ENCODE measurements at places on chromosomes 12 and 14.

GRCh38 chr12:84502180-84502860 lies 410.3 kb downstream of the SLC6A15 start:
- no peak for DNase-seq

DNA sequence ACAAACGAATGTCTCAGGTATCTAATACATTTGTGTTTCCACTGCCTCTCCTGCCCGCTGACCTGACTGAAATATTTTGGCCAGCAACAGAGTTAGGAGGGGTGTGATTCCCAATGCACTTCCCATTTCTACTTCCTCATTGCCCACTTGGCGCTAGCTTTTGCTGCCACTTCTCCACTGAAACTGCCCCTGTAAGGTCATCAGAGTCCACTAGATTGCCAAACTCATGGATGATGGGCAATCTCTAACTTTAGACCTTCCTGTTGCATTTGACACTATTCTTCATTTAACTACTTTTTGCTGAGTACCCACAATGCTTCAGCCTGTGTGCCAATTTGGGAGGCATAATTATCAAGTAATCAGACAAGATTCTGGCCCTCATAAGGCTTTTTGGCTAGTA lies 40.8 kb downstream of the GPR65 start:
- DNase-seq, result no peak

DNA sequence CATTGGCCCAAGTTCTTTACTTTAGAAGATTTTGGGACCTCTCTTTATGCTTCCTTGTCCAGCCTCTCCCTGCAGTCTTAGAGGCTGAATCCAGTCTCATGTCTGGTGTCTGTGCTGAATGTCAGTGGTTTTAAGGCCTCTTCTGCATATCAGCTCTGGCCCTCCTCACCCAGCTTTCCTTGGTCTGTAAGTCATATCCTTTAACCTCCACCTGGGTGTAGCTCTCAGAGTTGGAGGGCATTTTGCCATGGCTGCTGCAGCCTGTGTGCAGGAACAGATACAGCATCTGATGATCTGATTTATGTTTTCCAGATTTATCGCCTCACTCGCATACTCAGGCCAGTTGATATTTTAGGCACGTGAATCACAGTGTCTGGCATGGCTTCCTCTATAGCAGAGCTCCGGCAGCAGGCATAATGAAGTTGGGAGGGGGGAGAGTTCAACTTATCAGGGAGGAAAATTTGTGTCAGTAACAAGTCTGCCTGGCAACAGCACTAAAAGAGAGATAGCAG lies 335.0 kb downstream of the PCNX1 start:
- DNase-seq, result no peak

DNA sequence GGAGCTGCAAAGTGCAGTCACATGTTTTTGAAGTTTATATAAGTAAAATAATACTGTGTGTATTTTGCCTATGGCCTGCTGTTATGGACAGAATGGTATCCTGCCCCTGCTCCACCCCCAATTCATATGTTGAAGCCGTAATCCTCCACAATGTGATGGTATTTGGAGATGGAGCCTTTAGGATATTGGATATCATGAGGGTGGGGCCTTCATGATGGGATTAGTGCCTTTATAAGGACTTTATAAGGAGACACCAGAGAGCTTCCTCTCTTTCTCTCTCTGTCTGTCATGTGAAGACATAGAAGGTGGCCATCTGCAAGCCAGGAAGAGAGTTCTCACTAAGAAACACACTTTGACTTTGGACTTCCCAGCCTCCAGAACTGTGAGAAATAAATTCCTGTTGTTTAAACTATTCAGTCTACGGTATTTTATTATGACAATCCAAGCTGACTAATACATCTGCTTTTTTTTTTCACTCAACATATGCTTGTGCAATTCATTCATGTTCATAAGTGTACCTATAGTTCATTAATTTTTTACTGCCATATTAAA lies 3.1 kb upstream of the CHPT1 start:
- no peak for DNase-seq

Data from activated gamma-delta T cell treated with Interleukin-2 at 50 U/mL for 16 hours (primary cell).